ENCODE measurements at places on chromosomes 11 and 22.
A peak's percentile ranks its signal among the peaks of the same experiment; 100 is the strongest.

DNA sequence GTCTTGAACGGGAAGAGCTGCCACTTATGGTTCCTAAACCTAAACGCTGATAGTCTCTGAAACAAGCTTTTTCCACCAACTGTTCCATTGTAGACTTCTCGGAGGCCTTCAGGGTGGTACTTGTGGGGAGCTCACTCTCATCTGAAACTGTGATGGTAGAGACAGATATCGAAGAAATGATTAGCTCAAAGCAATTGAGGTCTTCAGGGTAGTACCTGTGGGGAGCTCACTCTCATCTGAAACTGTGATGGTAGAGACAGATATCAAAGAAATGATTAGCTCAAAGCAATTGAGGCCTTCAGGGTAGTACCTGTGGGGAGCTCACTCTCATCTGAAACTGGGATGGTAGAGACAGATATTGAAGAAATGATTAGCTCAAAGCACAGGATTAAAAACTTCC, 175.7 kb downstream of the SWAP70 start:
- no peak for DNase-seq

- DNase-seq, result peak; percentile 74
These were observed 29.2 kb upstream of the XBP1 start for GRCh38 chr22:28829358-28830181.

- DNase-seq, result no peak
These were observed 154.9 kb downstream of the CACNA1I start for GRCh38 chr22:39725351-39726035.

- no peak for DNase-seq
These were observed 740.8 kb downstream of the DLG2 start for GRCh38 chr11:84886344-84886743.

- no peak for DNase-seq
These were observed 2.1 kb upstream of the APOA5 start for GRCh38 chr11:116793772-116794097.

DNA sequence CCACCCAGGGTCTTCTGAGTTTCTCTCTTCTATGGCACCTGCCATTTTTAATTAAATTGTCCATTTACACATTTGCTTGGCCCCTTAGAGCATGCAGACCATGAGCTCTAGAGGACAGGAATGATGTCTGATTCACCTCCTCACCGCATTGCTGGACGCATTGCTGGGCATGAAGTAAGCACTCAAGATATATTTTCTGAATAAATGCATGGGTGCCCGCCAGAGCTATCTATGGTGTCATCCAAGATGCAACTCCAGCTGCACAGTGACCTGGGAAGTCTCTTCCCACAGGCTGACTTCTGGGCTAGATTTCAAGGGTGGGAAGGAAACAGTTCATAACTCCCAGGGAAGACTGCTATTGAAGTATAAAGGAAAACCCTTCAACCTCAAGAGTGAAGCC, 66.6 kb upstream of the ASPHD2 start:
- DNase-seq, result no peak

- DNase-seq, result no peak
These were observed 56.1 kb upstream of the POU2AF2 start for GRCh38 chr11:111189466-111189865.

DNA sequence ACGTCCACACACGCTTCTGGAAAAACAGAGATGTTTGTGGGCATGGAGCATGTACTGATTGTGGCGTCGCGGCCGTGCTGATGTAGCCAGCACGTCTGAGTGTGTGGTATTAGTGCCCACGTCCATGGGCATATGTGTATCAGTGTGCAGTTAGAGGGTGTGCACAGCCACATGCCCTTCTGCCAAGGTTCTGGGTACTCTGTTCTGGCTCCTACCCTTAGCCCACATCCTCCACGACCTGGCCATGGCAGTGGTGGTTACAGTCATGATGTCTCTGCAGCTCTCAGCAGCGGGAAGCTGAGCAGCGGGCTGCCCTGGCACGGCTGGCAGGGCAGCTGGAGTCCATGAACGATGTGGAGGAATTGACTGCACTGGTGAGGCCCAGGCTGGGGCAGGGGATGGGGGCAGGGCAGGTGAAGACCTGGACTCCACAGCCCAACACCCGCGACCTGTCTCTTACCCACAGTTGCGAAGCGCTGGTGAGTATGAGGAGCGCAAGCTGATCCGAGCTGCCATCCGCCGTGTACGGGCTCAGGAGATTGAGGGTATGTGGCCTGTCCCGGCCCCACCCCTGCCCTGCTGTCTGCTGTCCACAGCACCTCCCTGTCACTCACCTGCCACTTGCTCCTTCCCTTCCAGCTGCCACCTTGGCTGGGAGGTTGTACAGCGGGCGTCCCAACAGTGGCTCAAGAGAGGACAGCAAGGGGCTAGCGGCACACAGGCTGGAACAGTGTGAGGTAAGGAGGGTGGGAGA, 7.3 kb downstream of the SMTN start:
- DNase-seq, result no peak

GRCh38 chr11:34238966-34239365, 118.8 kb downstream of the ABTB2 start:
- DNase-seq, result no peak
